Common myeloid progenitor, CD34-positive (primary cell): ENCODE measurements at places on chromosomes 13 and 19.

GRCh38 chr13:32134241-32135055 is 102.9 kb downstream of the FRY start:
- DNase-seq = no peak

- peak; percentile 15 for DNase-seq
These were observed 106.1 kb downstream of the SLC25A15 start for GRCh38 chr13:40895227-40896184.

GRCh38 chr19:44356383-44357111 is at the start of gene ZNF112:
Gene ZNF112, minus strand, starts transcription at chr19:44356680. Its CDS starts 16,141 bp downstream, at chr19:44340539.
- DNase-seq = peak; percentile 64

DNA sequence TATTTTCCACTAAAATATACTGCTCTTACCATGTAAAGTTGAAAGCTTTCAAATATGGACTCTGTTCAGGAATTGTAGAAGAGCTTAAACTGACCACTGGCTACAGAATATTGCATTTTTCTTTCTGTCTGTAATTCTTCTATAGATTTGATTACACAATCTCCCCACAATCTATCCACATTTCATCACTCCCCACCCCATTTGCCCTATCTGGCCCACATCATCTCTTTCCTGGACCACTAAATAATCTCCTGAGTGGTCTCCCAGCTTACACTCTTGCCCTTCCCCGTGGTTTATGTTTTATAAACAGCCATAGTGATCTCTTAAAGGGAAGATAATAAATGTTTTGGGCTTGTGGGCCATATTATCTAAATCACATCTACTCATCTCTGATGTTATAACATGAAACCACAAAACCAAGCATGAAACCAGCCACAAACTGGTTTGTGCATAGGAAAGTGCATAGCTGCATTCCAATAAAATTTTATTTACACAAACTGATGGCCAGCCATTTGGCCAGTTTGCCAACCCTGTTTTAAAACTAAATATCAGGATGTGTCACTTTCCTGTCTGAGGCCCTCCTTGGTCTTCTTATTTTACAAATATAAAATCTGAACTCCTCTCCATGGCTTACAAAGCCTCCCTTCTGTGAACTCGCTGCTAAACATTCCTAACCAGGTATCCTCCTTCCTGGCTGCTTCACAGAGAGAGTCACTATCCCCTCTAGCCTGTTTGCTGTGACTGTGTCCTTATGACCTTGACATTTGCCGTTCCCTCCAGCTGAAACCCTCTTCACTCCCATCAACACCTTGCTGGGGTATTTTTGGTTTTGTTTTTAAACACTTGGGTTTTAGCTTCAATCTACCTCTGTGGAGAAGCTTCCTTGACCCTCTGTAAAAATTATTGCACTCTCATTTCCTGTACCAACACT is 500.9 kb downstream of the GPC6 start:
- no peak for DNase-seq

DNA sequence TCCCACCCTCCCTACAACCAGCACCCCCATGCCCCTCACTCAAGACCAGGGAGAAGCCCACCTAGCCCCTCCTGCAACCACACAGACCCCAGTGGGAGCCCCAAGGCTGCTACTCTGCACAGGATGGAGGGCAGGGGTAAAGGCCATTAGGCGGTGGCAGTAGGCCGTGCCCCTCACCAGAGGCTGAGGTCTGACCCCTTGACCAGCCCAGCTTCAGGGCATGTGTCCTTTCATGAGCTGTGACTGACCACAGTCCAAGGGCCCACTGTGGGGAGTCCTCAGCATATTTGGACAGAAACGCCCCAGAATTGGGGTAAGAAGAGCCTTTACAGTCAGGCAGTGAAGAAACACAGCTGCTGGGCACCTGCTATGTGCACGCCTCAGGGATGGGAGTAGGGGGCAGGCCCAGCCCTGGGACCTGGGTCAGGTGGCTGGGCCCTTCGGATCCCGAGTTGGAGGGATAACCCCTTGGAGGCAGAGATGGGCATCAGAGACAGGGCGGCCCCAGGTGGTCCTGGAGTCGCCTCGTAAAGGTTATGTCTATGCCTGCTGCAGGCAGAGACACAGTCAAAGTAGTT is 1.7 kb upstream of the RPS5 start:
- no peak for DNase-seq

- DNase-seq = no peak
These were observed 2.6 kb downstream of the CNN1 start for GRCh38 chr19:11541238-11541637.

DNA sequence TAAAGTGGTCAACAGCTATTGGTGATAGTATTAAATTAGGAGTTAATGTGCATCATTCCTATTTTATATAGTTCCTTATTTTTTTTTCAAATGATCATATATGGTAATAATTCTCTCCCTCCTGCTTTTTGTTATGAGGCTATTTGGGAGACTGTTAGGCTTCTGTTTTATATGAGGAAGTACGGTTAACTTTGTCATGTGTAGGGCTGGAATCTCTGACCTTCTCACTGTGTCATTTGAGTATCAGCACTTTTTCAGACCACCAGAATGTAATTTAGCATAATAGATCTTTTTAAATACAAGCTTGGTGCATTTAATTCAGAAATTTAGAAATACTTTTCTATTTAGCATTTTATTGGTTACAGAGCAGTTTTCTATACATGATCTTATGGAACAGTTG is 7.7 kb downstream of the DGKH start:
- no peak for DNase-seq

DNA sequence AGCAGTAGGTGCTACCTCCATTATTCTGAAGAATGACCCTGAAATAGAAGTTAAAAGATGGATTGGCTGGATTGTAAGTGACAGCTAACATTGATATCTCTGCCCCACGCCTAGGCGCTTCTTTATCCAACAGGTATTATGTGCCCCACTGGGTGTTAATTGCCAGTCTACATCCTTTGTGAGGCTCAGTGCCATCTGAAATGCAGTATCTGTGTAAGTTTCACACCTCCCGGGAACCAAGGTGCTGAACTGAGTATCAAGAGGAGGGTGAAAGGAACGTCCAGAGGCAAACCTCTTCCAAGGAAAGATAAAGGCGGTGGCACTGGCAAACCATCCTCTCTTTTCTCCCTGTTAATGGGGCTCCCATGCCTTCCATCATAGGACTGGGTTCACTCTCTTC is 181.1 kb upstream of the UBL3 start:
- no peak for DNase-seq

DNA sequence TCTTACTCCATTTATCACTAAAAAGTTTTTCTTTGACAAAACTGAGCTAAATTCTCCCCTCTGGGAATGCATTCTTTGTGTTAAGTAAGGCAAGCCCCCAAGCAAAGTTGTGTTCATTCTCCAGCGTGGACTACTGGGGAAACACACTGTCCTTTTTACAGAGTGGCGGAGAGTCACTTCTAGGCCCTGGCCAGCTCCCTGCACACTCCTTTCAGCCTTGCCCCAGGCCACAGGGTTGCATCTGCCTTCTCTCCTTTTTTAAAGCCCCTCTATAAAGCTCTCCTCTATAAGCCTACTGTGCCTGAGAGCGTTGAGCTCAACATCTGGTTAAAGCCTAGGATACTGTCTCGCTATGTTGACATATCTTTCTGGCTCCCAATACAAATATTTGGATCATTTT is 803.4 kb downstream of the PCDH17 start:
- DNase-seq = no peak

DNA sequence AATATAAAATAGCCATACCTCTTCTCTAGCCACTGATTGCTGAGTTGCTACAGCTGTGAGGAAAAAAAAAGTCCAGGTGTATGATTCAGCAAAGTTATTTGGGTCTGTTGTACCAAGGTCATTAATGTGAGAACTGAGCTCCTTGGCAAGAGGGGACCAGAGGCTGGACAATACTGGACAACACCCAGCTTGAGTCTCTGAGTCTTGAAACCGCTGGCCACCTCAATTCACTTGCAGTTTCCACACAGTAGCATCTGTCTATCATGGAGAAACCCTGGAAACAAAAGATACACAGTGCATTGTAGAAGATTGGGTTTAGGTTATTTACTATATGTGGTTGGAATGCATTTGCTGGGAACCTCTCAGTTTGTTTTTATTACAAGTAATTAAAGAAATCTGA is 60.4 kb downstream of the WDFY2 start:
- peak; percentile 60 for DNase-seq

- DNase-seq = no peak
These were observed 954 bp upstream of the STK24 start for GRCh38 chr13:98577836-98578285.

DNA sequence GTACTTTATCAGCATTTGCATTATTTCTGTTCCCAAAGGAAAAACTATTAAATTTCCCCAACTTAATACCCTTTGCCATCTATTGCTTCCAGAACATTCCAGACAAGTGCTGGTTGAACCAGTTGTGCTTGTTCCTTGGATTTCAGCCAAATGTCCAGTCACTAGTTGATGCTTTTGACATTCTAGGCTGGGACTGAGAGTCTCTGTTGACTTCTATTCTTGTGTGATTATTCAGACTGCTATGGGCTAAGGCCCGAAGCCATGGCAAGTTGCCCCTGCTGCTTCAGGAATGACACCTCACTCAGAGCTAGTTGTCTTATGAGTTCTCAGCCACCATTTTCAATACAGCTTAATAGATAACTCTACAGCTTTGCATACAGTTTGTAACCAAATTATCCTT is 458.1 kb upstream of the ARGLU1 start:
- DNase-seq = no peak

DNA sequence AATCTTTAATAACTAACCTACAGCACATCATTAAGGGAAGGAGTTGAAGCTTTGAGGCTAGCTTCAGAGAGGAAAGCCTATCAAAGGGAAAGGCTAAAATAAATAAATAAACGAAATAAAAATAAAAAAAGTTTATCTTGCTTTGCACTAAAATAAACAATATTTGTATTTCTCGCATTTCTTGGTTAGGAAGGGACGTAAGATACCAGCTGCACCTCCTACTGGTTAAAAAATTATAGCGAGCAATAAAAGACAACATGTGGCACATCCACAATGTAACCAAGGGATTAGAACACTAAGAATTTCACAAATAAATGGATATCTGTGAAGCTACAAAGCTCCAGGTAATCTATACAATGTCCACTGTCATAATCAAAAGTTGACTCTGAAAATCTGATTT is 194.5 kb downstream of the DACH1 start:
- peak; percentile 33 for DNase-seq

GRCh38 chr13:76438050-76438449 is 448.2 kb downstream of the KCTD12 start:
- DNase-seq = no peak

DNA sequence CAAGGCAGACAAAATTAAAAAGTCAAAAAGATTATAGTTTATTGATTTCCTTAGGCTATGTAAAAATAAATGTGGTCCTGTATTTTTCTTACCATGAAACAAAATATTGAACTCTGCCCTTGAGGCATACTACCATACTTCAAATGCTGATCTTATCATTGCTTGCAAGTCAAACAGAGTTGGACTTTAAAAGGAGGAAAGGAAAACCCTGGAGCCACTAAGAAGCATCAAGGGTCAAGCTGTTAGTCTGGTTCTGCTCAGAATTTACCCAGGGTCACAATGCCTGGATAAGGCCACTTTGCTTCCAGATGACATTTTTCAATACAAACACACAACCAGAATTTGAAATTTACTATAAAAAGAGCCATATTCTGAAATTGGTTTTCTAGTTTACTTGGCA is 2.2 kb upstream of the FREM2 start:
- DNase-seq = no peak

GRCh38 chr19:566403-566802 is 6.0 kb upstream of the BSG start:
- DNase-seq = no peak

DNA sequence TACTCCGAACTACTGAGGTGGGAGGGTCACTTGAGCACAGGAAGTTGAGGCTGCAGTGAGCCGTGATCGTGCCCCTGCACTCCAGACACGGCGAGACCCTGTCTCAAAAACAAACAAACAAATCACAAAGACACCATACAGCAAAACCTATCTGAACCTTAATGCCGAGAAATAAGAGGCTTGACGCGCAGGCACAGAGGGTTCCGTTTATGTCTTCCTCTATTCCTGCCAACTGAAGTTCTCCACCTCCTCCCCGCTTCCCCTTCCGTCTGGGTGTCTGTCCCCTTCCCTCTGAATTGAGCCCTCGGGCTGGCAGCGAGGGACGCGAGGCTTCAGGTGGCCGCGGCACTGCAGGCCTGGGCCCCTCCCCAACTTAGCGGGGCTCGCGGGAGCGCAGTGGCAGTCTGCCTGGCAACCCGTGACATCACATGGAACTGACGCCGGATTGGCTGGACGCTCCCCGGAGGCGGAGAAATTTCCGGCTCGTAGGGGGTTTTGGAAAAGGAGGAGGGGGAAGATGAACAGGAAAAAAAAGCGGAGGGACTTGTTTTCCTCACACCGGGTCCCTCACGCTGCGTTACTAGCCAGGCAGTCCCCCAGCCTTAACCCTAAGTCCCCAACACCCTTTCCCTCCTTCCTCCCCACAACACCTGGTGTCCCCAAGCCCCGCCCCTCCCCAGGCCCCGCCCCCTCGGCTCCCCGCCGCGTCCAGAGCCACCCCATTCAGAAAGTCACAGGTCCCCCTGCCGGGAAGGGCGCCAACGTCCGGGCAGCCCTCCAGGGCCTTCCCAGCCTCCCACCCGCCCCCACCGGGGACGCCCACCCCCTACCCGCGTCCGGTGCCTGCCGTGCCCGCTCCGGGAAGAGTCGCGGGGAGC is 1.1 kb upstream of the MYBPC2 start:
- peak; percentile 91 for DNase-seq

- no peak for DNase-seq
These were observed at the start of gene IZUMO2 for GRCh38 chr19:50162988-50163387. Gene IZUMO2, minus strand, starts transcription at chr19:50163281. Its CDS starts 87 bp downstream, at chr19:50163194.

DNA sequence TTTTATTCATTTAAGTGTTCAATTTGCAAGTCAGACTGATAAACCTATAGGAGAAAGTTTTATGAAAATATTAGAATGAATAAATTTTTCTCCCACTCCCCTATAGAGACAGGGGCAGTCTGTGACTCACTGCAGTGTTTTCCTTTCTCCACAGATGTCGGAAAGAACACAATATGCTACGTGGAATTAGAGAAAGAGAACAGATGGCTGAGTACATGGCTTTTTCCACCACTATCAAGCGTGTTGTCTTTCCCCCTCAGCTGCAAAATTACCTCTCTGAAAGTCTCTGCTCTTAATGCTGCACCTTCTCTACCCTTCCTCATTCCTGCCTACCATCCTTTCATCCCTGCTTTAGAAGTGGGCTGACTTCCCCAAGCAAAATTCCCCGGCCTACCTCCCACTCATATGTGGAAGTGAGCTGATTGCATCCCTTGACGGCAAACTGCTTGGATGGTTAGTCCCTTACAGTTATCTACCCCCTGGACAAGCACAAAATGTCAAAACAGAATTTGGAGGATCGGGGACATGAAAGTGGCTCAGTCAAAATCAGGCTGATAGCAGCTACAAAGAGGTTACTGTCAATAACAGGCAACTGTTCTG is 30.0 kb downstream of the FLT1 start:
- DNase-seq = no peak

GRCh38 chr13:73198991-73199411 is 140.2 kb downstream of the KLF5 start:
- DNase-seq = no peak

- DNase-seq = peak; percentile 72
These were observed 25.4 kb upstream of the GPR12 start for GRCh38 chr13:26785838-26786630.

GRCh38 chr13:50905256-50905655 is 4.3 kb upstream of the RNASEH2B start:
- DNase-seq = no peak
